ENCODE measurements at places on chromosomes 12 and 14.

- no peak for DNase-seq
Observed at GRCh38 chr12:64746663-64747062, 12.5 kb downstream of the GNS start.

- no peak for DNase-seq
Observed at GRCh38 chr12:2020511-2020910, 16.3 kb upstream of the DCP1B start.

DNA sequence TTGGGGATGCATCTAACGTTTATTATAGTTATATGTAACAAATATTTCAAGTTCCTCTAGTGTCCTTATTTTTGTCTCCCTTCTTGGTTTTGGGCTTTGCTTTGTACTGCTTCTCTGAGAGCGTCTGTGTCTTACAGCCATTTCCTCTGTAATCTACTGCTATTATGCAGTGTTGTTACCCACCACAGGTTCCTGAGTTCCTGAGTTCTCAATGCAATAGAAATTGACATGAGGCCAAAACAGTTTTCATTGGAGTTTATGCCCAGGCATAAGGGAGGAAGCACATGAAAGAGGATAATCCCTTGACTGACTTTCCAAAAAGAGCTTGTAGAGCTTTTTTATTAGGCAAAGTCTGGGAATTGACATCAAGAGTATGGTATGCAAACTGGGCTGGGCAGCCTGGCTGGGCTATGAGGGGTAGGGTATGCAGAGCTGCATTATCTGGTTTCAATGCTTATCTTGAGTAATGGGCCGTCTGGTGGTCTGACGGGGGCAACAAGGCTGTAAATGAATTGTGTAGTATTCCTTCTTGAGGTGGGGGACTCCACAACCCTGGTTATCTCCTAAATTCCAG lies 722.5 kb upstream of the ATXN7L3B start:
- no peak for DNase-seq

GRCh38 chr14:33834466-33835260 lies 116.2 kb downstream of the EGLN3 start:
- DNase-seq, result no peak

- no peak for DNase-seq
Observed at GRCh38 chr12:10747730-10748129, 24.6 kb upstream of the YBX3 start.

- no peak for DNase-seq
Observed at GRCh38 chr12:82873309-82873708, 186.6 kb downstream of the TMTC2 start.

GRCh38 chr14:95516554-95517181 lies at the start of gene SYNE3:
SYNE3 (minus strand) TSS chr14:95516650; CDS start chr14:95475821, 40,829 bp downstream.
- DNase-seq, result no peak

DNA sequence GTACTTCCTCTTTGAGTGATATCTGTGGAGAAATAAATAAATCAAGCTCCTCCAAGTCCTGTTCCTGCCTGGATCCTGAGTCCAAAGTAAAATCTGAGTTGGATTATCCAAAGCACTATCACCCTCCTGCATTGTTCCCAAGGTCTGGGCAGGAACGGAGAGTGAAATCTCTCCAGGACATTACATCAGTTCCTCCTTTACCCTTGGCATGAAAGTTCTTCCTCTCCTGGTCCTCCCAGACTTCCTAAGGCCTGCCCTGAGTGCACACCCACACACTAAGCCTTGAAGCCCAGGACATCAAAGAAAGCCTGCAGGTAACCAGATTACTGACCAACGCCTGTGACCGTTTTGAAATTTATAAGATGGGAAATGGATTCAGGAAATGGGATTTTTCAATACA lies 206.8 kb upstream of the BCL2L14 start:
- no peak for DNase-seq

GRCh38 chr12:51662728-51663154 lies 71.7 kb downstream of the SCN8A start:
- no peak for DNase-seq

DNA sequence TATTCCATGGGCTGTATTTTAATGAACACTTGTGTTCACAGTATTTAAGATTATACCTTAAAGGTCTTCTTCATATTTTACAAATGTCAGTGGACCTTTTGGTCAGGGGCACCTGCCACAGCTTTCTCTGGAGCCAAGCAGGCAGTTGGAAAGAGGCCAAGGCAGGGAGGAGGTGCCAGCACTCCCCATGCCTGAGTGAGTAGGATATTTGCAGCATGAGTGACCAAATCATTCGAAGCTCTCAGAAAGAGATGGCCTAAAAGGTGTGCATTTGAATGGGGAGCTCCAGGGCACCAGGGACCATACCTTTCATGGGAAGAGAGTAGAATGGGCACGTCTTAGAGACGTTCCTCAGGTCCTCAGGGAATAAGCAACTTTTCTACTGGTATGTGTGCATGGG lies 121.6 kb downstream of the GPR135 start:
- DNase-seq, result no peak

GRCh38 chr14:70857496-70857890 lies 48.2 kb upstream of the MAP3K9 start:
- DNase-seq, result no peak

DNA sequence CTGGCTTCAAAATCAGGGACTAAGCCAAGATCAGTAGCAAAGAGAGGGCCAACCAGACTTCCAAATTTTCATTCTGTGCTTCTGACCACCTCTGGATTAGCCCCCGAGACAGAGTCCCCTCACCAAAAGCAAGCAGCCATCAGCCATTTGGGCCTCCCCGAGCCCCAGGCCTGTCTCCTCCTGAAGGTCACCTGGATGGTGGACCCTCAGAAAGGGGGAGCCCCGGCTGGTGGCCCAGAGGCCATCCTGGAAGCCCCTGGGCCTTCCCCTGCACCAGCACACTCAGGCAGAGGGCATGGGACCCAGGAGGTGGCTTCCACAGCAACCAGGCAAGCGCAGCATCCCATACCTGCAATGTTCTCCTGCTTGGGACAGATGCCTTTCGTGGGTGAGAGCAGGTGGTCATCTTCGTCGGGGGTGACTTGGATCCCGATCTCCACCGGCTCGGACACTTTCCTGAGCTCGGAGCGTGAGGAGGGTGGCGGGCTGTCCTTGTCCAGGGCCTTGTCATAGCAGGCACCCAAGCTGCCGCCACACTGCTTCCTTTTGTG lies 14.8 kb downstream of the BCL11B start:
- DNase-seq, result no peak

- no peak for DNase-seq
Observed at GRCh38 chr12:73112035-73112816, 840.1 kb downstream of the TRHDE start.

DNA sequence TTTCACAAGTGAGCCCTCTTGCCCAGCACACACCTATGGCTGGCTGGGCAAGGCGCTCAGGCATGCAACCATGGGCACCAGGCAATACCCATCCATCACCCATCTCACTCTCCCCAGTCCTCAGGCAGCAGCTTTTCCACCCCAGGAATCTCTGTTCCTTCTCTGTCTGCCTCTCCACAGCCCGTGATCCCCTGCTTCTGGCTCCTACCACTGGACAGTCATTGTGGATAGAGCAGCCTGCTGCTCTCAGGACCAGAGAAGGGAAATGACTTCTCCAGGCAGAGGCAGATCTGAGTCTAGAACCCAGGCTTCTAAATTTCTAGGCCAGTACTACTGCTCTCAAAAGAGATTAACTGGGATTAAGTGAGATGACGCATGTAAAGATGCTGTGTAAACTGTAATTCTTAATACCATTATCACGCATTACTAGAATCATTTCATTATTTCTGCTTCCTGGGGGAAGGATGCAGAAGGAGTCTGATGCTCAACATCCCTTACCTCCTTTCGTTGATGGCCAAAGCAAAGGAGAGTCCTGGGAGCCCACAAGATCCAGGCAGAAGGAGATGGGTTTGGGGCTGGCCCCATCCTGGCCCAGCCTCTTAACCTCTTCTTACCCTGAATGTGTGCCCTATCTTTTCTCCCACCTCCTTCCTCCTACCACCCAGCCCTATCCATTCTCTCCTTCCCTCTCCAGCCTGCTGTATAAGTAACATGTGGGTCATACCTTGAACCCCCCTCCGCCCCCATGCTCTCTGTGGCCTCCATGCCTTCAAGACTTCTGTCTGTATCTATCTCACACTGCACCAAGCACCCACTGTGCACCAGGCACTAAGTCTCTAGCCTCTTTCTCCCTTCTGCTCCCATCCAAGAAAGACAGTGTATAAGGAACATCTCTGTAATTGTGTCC lies 4.8 kb upstream of the AQP5 start:
- DNase-seq, result no peak

GRCh38 chr12:116248433-116248832 lies 29.1 kb downstream of the MED13L start:
- DNase-seq, result no peak

DNA sequence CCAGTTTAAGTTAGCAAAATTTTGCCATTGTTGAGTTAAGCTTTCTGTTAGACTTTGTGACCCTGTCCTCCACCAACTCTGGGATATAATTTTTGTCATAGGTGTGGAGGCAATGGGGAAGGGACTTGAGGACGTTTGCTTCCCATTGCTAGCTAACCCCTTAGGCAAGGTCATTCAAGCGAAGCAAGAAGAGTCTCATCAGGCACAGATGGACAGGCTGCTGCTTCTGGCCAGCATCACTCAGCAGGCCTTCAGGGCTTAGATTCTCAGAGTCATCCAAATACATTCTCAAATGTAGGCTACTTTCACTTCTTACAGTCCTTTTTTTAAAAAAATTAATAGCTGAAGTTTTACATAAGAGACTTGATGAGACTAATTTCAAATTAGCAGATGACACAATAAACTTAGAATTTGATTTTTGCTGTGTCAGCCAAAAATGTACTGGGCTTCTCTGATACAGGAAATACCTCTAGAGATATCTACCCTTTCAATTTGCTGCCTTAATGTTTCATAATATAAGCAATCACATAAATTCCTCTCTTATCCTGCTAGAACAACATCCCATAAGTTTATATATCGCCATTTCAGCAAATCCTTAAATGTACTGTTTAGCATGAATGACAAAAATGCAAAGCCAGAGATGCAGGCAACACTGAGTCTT lies 875.2 kb downstream of the FLRT2 start:
- DNase-seq, result no peak

- DNase-seq, result peak; percentile 41
Observed at GRCh38 chr12:94832780-94833681, 170.5 kb downstream of the NDUFA12 start.

DNA sequence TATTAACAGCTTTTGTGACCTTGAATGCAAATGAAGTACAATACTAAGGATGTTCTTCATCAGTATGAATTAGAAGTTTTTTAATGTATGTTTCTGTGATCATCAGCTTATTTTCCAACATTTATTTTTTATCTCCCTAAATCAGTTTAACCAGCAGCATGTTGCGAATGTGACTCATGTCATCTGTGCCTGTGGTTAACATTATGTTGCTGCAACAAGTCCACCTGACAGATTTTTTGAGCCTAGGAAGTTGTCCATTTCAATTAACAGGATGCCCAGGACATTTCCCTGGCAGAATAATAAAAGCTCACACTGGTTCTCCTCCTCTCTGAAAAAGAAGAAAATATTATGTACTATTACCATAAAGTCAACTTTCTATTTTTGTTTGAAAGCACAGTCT lies 155.5 kb downstream of the SYT1 start:
- no peak for DNase-seq

DNA sequence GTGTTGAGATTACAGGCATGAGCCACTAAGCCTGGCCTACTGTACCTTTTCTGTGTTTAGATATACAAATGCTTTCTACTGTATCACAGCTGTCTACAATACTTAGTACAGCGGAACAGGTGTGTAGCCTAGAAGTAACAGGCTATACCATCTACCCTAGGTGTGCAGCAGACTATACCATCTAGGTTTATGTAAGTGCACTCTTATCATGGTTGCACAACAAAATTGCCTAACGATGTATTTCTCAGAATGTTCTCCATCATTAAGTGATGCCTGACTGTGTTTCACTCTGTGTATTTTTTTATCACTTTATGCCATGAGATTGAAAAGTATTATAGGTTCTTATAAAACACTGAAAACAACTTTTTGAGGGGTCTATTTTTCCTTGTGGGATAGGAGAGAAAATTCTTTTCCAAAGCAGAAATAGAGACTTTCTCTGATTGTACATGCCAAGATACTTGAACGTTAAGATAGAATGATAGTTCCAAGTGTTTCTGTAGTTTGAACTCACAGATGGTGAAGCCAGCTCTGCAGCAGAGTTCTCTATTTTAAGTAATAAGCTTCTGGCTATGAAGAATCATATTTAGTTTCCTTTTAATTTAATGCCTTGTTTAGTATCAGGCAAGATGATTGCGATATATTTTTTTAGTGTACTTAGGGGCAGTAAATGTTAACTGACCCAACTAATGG lies 17.0 kb downstream of the TMPRSS12 start:
- DNase-seq, result no peak

DNA sequence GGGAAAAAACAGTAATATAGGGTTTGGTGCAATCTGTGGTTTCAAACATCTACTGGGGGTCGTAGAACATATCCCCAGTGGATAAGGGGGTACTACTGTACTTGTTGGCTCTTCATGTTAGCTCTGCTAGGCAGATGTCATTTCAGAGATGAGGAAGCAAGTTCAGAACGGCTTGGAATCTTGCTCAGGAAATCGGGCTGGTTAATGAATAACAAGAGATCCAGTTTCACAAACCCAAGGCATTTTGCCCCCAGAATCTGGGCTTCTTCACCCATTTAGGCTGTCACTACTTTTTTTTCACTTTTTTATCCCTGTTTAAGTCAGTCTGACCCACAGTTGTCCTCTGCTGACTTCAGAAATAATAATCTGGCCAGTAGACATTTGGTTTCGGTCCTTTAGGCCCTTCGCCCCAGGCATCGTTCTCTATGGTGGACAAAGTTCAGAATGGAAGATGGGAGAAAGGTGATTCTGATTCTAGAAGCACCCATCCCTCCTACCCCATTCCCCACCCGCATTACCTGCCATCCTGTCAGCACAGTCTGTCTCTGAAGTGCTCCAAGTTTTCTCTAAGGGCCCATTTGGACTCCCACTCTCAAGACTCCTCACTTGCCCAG lies 4.5 kb downstream of the SUOX start:
- DNase-seq, result no peak

DNA sequence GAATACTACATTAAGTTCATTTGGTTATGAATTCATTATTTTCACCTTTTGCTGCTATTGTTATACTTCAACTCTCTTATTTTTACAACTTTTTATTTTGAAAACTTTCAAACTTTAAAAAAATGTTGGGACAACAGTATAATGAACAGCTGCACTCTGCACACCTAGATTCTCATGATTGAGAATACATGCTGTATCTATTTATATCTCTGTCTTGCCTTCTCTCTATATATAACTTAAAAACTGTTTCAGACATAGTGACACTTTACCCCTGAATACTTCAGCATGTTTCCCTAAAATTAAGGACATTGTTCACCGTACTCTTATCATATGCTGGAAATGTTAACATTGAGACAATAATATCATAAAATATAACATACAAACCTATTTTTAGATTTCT lies 237.1 kb downstream of the GPHN start:
- DNase-seq, result no peak

DNA sequence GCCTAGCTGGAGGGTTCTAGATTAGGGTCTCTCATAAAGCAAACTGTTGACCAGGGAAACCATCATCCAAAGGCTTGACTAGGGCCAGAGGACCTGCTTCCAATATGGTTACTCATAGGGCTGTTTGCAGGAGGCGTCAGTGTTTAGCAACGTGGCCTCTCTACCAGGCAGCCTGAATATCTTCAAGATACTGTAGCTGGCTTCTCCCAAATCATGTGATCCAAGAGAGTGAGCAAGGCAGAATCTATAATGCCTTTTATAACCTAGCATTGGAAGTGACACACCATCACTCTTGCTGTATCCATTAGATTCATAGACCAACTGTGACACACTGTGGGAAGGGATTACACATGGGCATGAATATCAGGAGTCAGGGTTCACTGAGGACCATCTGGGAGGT lies 17.3 kb downstream of the TPH2 start:
- DNase-seq, result no peak

- no peak for DNase-seq
Observed at GRCh38 chr12:11578461-11578993, 70.9 kb upstream of the ETV6 start.

- DNase-seq, result no peak
Observed at GRCh38 chr12:111438481-111438880, 32.8 kb downstream of the SH2B3 start.
